T-helper 17 cell (primary cell): ENCODE measurements at places on chromosomes 3 and 15.

DNA sequence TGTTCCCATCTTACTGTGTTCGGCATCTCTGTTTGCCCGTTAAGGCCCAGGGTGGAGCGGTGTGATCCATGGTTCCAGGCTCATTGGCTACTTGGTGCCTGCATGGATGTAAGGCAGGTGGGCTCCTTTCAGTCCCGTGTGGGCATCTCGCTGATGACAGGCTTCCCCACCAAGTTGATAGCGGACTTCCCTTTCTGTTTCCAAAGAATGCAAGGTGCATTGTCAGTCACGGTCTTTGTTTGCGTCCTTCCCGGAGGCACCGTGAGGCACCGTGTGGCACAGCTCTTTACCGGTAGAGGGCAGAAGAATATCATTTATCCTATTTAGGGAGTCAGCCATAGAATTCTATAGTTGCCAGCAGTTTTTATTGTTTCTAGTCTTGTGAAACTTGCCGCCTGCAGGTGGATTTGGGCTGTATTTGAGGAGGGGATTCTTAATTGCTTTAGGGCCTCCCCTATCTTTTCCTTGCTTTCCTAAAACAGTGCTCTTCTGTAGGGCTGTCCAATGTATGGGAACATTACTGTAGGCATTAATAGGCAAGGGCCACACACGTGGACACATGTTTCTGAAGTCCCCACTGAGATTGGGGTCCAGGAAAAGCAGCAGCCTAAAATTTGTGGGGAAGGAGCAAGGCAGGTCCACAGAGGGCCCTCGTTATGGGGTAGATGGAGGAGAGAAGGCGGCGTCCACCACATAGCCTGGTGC, 244.1 kb downstream of the SLCO3A1 start:
- peak; percentile 23 for DNase-seq

DNA sequence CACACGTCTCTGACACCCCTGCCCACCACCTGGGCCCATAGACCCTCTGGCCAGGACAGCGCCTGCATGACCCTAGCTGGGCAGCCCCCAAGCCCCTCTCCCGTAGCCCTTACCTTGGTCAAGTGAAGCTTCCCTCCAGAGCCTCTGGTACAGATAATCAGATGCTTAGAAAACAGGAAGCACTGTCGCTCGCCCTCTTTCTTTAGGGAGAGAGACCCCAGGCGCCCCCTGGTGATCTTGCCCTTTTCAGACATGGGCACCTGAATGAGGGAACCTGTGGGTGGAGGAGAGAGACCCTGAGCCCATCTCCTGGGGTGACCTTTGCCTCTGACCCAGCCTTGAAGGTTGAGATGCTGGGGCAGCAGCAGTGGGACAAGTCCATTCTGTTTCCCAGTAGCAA, 65.4 kb downstream of the RASGRF1 start:
- no peak for DNase-seq

GRCh38 chr15:25469377-25469776, 30.6 kb upstream of the UBE3A start:
- DNase-seq = no peak

GRCh38 chr3:182914341-182914740, 66.0 kb downstream of the DCUN1D1 start:
- no peak for DNase-seq

GRCh38 chr3:172699031-172699430, 11.8 kb downstream of the NCEH1 start:
- no peak for DNase-seq

GRCh38 chr15:41495736-41496599, 2.3 kb downstream of the ITPKA start:
- no peak for DNase-seq

- DNase-seq = no peak
These were observed 49.7 kb downstream of the TMEM39A start for GRCh38 chr3:119413603-119414280.

DNA sequence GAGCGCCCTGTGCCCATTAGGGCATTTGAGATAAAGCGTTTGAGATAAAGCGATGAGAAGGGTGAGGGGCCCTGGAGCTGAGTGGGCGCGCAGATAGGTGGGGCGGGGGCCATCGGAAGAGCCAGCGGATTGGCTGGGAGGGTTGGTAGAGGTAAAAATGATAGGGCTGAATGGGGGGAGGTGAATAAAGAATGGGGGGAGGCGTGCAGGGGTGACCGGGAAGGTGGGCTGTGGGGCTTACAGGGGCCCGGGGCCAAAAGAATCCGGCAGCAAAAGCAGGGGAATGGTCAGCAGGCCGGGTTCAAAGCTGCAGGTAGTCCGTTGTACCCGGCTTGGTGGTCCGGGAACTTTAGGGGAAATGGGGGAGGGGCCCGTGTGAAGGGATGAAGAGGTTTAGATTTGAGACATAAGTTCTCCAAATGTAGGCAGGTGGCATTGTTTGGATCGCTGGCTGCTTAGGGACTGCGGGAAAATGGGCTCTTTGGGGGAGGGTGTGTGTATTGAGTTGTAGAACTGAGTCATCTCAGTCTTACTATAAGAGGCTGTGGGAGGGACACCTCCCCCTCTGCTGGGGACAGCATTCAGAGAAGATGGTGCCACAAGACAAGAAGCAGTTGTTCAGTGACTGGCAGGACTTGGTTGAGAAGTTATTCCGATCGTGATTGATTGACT, 610 bp downstream of the ARID3B start:
- DNase-seq = peak; percentile 26

DNA sequence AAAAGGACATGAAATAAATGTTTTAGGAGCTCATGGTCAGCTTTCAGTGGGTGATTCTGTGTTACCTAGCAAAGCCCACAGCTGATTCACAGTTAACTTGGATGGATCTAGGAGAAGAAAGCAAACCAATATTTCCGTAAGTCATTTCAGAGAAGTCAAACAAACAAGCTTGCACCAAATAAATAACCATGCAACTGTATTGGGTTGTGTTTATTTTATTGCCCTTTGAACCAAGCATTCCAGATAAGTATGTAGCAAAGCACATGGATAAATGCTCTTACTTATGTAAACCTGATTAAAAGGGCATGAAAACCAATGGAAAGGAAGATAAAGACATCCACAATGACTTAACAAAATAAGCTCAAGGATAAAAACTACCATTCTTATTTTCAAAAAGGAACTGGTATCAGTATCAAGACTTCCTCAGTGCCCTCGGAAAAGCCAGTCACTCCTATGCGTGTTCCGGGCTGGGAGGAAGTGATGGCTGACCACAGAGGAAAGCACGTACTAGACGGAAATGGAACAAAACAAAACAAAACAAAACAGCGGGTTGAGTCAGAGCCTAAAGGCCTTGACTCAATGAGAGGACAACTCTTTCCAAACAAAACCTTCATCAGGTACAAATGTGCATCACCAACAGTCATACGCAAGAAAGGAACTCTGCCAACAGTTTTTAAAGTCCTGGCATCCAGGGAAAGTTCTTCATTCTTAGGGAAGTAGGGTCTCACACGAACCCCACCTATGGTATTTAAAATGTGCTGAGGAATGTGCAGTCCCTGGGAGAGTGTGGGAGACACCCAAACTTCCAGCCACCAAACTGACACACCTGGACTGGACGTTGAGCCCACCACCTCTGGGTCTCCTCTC, 103.3 kb downstream of the SNRK start:
- peak; percentile 59 for DNase-seq
